ENCODE measurements at places on chromosomes 12 and 14. TPM values are rescaled to one million over a fixed set of nuclear protein-coding genes. Genes with fewer than 3 reads are reported as not detected.

SYNDIG1L gene
- 0.14 TPM for total RNA-seq

FAM90A1 gene
- total RNA-seq: not detected

FOXN4 gene
- total RNA-seq: not detected

CPSF6 gene
- 35.5 TPM for total RNA-seq

TMEM106C gene
- 45.1 TPM for total RNA-seq

HOXC9 gene
- not detected for total RNA-seq

CCDC197 gene
- total RNA-seq: not detected

SOAT2 gene
- total RNA-seq: not detected

LUM gene
- total RNA-seq: under 0.01 TPM

CD163L1 gene
- 0.14 TPM for total RNA-seq

PRB4 gene
- total RNA-seq: not detected

DBX2 gene
- total RNA-seq: not detected

VIPAS39 gene
- total RNA-seq: 20.3 TPM

SERPINA6 gene
- total RNA-seq: not detected

ETFBKMT gene
- total RNA-seq: 1.4 TPM

BHLHE41 gene
- 1.1 TPM for total RNA-seq

NANOG gene
- total RNA-seq: under 0.01 TPM

ZFYVE26 gene
- 15.7 TPM for total RNA-seq

NTS gene
- total RNA-seq: not detected

DYRK2 gene
- 24.3 TPM for total RNA-seq

CDH24 gene
- 2.4 TPM for total RNA-seq

CRIP1 gene
- 0.21 TPM for total RNA-seq

TSPAN11 gene
- total RNA-seq: 0.07 TPM

ASB2 gene
- under 0.01 TPM for total RNA-seq

SLC10A1 gene
- total RNA-seq: not detected

EPYC gene
- not detected for total RNA-seq

CLEC1B gene
- total RNA-seq: not detected

SLC2A14 gene
- not detected for total RNA-seq

MGAT4C gene
- not detected for total RNA-seq

KRT83 gene
- not detected for total RNA-seq

TIMELESS gene
- 6.8 TPM for total RNA-seq

CLEC4D gene
- not detected for total RNA-seq

FSCB gene
- total RNA-seq: not detected

CARMIL3 gene
- total RNA-seq: 0.34 TPM

DNAI7 gene
- under 0.01 TPM for total RNA-seq

APOF gene
- not detected for total RNA-seq

GPN3 gene
- 16.6 TPM for total RNA-seq

TESPA1 gene
- not detected for total RNA-seq

SPTLC2 gene
- 38.2 TPM for total RNA-seq

NRXN3 gene
- under 0.01 TPM for total RNA-seq

CDKN1B gene
- total RNA-seq: 73.1 TPM

SIX1 gene
- 11.2 TPM for total RNA-seq

CAPZA3 gene
- not detected for total RNA-seq

VRTN gene
- total RNA-seq: not detected

MIPOL1 gene
- 9.9 TPM for total RNA-seq

LRRK2 gene
- total RNA-seq: 0.34 TPM

PCNX4 gene
- 65.8 TPM for total RNA-seq

TGM1 gene
- total RNA-seq: 87.8 TPM

All from nasal cavity respiratory epithelium epithelial cell of viscerocranial mucosa (primary cell).